ENCODE measurements at places on chromosomes 2 and 18. TPM values are rescaled to one million over a fixed set of nuclear protein-coding genes. Genes with fewer than 3 reads are reported as not detected.

- no peak overlapping the region for H3K4me3 ChIP-seq
- DNase-seq, result peak; percentile 9
- H3K27me3 ChIP-seq, result peaks cover 30% of the 10 kb centered on the region
- peaks cover 3% of the 10 kb centered on the region for H3K4me1 ChIP-seq
- no peak overlapping the region for H3K27ac ChIP-seq
These were observed 26.6 kb downstream of the TMEM18 start for GRCh38 chr2:650343-651310.

The TGFA gene
- total RNA-seq, result 4.6 TPM

GRCh38 chr2:225122583-225123486 lies 80.6 kb upstream of the DOCK10 start:
- H3K36me3 ChIP-seq, result no peaks in the 10 kb centered on the region
- no peaks in the 10 kb centered on the region for H3K4me1 ChIP-seq
- no peak overlapping the region for H3K4me3 ChIP-seq
- H3K27ac ChIP-seq, result no peak overlapping the region

- H3K4me1 ChIP-seq, result no peaks in the 10 kb centered on the region
- H3K36me3 ChIP-seq, result no peaks in the 10 kb centered on the region
- no peak overlapping the region for H3K27ac ChIP-seq
- DNase-seq, result no peak
These were observed 210.7 kb upstream of the SALL3 start for GRCh38 chr18:78768656-78769501.

The PLCD4 gene
- 0.64 TPM for total RNA-seq

DNA sequence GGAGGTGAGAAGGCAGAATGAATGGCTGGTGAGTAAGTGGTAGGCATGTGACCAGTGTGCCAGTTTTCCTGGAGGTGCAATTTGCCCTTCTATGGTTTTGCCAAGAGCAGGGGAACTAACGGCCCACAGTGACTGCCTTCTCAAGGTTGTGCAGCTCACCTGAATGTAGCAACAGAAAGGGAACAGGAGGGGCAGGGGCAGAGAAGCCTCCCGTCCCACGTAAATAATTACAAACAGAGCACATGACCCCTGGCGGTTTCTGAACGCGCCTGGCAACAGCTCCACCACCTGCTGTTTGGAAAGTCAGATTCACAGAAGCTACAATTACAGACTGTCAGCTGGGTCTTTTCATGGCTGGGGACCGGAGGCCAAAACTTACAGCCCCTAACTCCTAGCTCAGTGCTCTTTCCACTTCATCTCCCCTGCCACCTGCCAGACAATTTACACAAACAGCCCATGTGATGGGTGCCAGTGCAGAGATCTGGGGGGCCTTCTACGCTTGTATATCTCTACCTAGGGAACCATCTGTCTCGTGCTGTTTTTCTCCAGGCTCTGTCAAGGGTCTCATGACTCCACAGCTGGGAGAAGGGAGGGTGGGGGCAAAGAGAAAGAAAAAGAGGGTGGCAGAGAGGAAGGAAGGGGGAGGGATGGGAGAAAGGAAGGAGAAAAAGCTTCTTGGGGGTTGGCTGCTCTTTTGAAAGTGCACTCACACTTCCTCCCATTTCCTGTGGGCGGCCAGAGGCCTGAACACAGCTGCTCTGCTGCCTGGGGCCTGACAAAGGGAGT lies 69.6 kb downstream of the POLR1A start:
- peak overlapping the region; percentile 27 for H3K4me3 ChIP-seq
- DNase-seq, result peak; percentile 75
- H3K4me1 ChIP-seq, result peaks cover 65% of the 10 kb centered on the region
- no peaks in the 10 kb centered on the region for H3K27me3 ChIP-seq
- peak overlapping the region; percentile 96 for H3K27ac ChIP-seq
- H3K36me3 ChIP-seq, result peaks cover 3% of the 10 kb centered on the region

DNA sequence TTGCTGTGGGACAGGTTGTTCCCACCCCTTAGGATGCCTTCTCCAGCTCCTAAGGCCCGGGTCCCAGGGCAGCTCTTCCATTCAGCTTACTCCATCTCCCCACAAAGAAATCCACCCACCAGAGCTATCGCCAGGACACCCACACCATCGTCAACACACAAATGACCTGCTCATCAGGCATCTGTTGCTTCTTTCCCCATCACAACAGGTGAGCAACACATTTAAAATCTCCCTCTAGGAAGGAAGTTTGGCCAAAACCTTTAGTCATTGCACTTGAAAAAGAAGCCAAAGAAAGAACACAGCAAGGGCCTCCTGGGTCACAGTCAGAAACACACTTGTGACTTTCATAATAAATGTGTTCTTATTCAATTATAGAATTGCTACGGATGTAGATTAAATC lies 289.0 kb downstream of the PIEZO2 start:
- DNase-seq, result no peak
- no peaks in the 10 kb centered on the region for H3K4me1 ChIP-seq
- H3K4me3 ChIP-seq, result no peak overlapping the region
- H3K36me3 ChIP-seq, result no peaks in the 10 kb centered on the region
- no peak overlapping the region for H3K27ac ChIP-seq

GRCh38 chr2:31398881-31399280 lies 15.7 kb downstream of the XDH start:
- no peaks in the 10 kb centered on the region for H3K4me1 ChIP-seq
- H3K4me3 ChIP-seq, result no peak overlapping the region
- no peak for DNase-seq
- H3K27ac ChIP-seq, result no peak overlapping the region

DNA sequence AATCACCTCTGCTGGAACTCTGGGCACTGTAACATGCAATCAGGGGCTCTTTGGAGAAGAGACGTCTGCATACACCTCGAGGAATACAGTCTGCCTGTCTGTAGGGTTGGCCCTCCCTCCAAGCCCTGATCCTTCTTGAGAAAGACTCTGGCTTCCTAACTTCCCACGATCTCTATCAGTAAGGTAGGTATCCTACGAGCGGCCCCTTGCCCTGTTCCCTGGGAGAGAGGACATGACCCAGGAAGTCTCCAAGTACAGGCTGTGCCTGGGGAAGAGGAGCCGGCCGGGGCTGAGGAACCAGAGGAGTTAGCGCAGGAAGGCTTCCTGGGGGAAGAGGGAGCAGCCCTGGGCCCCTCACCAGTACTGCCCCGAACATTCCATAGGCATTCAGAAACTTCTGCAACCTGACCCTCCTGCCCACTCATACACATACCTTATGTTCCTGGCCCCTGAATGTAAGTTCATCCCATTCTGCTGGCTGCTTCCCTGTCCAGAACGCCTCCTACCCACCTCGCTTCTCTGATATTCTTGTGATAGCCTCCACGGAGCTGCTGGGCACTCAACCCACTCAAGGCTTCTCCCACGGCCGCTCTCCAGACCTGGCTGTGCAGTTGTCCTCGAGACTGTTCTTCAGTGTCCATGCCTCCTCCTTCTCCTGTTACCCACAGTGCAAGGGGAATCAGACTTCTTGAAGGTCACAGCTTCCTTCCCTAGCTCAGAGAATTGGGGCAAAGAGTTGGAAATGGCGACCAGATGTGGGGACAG lies 116.1 kb downstream of the CYP26B1 start:
- H3K4me1 ChIP-seq, result no peaks in the 10 kb centered on the region
- peaks cover 17% of the 10 kb centered on the region for H3K27me3 ChIP-seq
- H3K36me3 ChIP-seq, result no peaks in the 10 kb centered on the region
- DNase-seq, result no peak
- H3K27ac ChIP-seq, result no peak overlapping the region
- no peak overlapping the region for H3K4me3 ChIP-seq

GRCh38 chr18:68937029-68937599 lies 139.2 kb downstream of the CCDC102B start:
- no peaks in the 10 kb centered on the region for H3K4me1 ChIP-seq
- H3K36me3 ChIP-seq, result no peaks in the 10 kb centered on the region
- no peaks in the 10 kb centered on the region for H3K27me3 ChIP-seq
- no peak overlapping the region for H3K27ac ChIP-seq

DNA sequence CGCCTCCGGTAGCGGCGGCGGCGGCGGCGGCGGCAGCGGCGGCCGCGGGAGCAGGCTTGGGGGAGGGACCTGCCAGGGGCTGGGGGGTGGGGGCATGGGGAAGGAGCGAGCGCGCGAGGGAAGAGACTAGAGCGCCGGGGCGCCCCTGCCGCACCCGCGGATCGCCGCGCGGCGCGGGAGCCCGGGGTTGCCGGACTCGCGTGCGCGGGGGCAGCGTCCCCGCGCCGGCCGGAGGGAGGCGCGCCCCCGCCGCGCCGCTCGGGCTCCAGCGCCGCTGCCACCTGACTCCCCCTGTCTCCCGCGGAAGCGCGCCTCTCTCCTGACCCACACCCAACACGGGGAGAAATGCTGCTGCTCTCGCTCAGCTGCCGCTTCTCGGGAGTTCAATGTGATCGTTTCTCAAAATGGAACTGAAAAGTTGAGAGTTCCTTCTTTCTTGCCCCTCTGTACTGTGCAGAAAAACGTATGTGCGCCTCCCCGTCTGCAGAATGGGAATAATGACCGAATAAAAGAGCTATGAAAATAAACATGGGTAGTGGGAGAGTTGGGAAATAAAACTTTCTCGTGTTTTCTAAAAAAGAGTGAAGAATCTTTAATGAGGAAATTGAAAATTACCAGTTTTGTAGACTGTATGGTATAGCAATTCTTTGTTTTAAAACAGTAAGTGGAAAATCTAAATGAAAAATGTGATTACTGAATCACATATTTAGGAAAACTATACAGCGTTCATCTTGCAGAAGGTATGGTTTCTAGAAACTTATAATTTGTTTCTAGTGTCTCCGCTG lies 455 bp upstream of the TLK1 start:
- peak overlapping the region; percentile 70 for H3K4me3 ChIP-seq
- DNase-seq, result peak; percentile 66
- peak overlapping the region; percentile 75 for H3K27ac ChIP-seq
- peaks cover 16% of the 10 kb centered on the region for H3K4me1 ChIP-seq
- H3K36me3 ChIP-seq, result no peaks in the 10 kb centered on the region
